PC-3 (cell line): ENCODE measurements at places on chromosomes 2 and 18.
A peak's percentile ranks its signal among the peaks of the same experiment; 100 is the strongest.

- no peak for DNase-seq
Observed at GRCh38 chr18:75317300-75317699, 106.7 kb downstream of the TSHZ1 start.

DNA sequence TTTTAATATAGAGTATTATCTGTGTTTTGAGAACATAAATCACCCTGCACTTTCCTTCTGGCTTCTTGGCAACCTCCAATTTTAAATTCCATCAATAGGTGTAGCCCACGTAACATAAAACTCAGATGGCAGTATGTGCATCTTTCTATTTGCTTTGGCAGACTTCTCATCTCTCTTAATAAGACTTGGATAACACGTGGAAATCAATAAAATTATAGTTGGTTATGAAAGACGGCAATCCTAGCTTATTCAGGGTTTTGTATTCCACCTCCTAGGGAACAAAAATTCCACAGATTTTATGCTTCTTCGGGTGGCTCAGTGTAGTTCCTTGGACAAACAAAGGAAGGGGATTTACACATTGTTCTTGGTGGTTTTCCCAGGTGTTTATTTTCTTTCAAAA lies 299.3 kb downstream of the RND3 start:
- DNase-seq = peak; percentile 93

- DNase-seq = no peak
Observed at GRCh38 chr2:140508756-140509155, 1622.1 kb downstream of the LRP1B start.

DNA sequence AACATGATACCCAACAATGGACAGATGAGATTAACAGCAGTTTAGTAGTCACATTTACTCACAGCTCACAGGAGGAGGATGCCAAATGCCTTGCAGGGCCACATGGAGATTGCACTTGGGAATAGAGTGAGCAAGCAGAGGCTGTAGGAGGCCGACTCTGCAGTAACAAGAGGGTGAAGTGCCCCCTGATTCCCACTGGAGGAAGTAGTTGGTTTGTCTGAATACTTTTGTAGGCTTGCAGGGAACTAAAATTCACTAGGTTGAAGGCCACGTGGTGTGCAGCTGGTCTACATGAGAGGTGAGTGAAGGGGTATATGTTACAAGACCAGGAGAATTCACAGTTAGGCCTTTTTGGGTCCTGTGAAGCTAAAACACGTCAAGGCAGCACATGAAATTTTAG lies 419.3 kb upstream of the TNP1 start:
- DNase-seq = no peak

DNA sequence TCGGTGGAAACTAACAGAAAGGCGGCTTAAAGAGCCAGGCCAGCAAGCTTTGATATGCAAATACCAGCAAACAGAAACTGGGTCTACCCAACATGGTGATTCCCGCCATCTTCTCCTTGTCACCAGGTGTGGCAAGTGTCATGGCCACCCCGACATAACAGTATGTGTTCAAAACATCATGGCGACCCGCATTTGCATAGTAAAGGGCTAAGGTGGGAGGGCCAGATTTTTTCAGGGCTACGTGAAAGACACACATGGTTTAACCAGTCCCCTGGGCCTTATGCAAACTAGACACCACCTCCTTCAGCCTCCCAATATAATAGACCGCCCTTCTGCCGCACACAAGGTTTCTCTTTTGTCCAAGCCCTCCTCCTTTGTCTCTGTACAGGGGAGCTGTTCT lies 260.4 kb downstream of the METTL4 start:
- no peak for DNase-seq

DNA sequence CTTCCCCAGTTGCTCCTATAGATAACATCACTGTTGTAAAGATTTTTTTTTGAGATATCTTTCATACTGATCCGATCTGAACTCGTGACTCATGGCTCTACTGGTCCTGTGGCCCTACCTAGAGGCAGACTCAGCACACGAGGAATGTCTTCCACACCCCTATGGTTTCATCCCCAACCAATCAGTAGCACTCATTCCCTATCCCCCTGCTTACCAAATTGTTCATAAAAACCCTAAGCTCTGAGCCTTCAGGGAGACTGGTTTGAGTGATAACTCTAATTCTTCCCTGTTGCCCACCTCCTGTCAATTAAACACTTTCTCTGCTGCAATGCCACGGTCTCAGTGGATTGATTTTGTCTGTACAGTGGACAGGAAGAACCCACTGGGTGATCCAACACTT lies 4.2 kb upstream of the SAP130 start:
- peak; percentile 64 for DNase-seq

- peak; percentile 49 for DNase-seq
Observed at GRCh38 chr2:65666156-65666725, 233.8 kb upstream of the SPRED2 start.

- peak; percentile 55 for DNase-seq
Observed at GRCh38 chr2:70686577-70687460, 81.2 kb downstream of the ADD2 start.

- DNase-seq = no peak
Observed at GRCh38 chr18:45619062-45619825, 4.0 kb downstream of the SLC14A2 start.

DNA sequence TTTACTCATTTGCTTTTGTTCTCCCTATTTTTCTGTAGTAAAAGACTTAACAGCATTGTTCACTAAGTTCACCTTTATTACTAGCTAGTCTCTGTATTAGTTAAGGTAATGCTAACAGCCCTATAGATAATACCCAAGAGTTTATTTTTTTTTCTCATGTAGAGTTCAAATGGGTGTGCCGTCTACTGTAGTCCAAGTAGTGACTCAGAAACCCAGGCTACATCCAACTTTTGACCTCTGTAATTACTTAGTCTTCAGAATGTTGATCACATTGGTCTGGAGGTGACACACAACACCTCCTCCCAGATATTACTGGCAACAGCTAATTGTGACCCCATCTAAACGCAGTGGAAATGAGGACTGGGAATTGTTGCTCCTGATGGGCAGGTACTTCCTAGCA lies 7.7 kb downstream of the COQ10B start:
- DNase-seq = no peak

- no peak for DNase-seq
Observed at GRCh38 chr2:161101406-161101805, 58.8 kb upstream of the TANK start.

DNA sequence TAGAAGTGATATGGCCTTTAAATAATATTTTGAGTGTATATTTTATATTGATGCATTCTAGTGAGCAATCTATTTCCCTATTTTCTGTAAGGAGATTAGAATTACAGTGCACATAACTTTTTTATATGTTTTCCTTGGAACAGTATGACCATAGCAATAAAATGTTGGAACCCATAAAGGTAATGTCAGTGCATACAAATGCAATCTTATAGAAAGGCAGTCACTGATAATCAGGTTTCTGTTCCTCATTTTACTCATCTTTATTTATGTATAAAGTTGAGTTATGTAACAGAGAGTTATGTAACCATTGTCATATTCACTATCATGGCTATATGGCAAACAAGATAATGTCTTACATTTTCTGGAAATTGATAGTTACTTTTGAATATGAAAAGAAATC lies 179.9 kb upstream of the NETO1 start:
- peak; percentile 24 for DNase-seq

DNA sequence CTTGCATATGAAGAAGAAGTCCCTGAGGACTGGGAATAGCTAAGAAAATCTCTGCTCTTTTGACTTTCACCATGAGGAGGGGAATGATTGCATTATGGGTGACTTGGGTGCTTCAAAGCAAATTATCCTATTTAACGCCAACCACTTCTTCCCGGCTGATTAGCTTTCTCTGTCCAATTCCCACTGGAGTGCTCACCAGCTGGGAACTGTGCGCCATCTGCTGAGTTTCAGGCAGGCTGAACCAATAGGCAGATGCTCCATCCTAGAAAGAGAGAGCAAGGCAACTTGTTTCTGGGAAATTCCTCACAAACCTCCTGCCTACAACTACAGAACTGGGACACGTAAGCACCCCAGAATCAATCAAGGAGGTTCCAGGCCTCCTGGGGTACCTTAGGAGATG lies 49.4 kb downstream of the POLE4 start:
- DNase-seq = no peak

- DNase-seq = no peak
Observed at GRCh38 chr2:158748926-158749590, 46.1 kb upstream of the DAPL1 start.

GRCh38 chr2:99106913-99107312 lies 34.6 kb upstream of the C2orf15 start:
- peak; percentile 33 for DNase-seq

DNA sequence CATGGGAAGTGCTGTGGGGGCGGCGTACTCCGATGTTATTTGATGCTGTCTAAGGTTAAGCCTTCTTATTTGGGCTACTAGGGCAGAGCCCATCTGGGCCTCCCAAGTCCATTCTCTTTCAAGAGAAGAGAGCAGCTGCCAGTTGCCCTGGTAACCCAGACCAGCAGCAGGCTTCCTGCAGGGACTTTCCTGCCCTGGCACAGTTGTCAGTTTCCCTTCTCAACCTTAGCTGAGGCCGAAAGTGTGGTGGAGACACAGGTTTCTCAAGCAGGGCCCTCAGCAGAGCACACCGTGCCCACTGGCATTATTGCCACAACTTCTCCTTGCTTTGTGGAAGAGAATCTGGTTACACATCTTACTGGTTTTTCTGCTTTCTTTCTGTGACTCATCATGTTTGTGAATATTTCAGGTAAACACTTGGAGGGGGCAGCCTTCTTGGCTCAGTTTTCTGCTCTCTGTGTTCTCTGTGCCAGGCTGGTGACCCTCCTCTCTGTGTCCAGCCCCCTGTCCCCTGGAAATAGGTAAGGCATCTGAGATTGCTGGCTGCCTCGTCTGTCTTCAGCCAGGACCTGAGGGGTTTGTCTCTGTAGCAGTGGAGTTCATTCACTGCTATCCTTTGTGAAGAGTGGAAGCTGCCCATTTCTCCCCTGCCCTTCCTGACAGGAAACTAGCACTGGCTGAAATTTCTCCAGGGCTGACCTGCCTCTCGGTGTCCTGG lies 111.0 kb downstream of the B3GNT2 start:
- peak; percentile 95 for DNase-seq

DNA sequence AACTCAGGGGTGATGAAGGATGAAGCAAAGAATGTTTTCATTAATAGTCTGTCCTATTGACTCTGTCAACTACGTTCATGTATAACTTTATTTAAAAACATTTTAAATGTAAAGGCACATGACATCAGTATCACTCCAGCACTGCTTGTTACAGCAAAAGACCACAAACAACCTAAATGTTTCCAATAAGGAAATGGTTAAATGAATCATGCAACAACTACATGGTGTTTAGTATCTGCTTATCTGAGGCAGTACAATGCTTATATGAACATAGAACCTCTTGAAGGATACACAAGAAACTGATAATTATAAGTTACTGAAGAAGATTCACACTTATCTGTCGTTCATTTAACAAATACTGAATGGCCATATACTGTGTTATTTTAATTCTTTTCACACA lies 8.4 kb downstream of the BARD1 start:
- no peak for DNase-seq

DNA sequence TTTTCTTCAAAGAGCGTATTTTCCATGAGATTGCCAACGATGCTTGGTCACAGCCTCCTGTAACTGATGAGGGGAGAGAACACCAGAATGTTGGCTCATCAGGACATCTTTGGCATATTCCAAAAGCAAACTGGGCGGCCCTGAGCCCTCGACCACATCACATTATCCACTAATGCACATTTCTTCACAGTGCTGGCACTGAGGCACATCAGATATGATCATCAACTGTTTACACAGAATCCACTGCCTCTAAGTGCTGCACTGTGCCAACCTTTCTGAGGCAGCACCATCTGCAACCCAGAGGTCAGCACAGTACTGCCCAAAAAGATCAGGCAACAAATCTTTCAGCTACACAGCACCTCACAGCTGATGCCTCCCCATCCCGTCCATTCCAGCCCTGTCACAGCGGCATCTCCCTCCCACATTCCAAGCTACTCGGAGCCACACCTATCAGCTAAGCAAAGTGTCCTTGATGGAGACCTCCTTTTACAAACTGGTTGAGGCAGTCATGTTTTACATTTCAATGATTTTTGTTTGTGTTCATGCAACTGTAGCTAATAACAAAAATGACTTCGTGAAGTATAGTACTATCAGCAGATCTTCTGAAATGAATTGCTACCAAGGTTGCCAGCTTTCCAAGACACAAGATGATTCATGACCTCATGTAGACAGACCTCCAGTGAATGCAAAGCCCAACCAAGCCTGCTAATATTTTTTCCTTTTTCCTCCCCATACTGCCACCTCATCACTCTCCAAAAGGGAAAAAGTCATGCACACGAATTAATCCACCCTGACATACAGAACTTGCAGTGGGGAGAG lies 32.3 kb downstream of the MYO5B start:
- DNase-seq = peak; percentile 26

DNA sequence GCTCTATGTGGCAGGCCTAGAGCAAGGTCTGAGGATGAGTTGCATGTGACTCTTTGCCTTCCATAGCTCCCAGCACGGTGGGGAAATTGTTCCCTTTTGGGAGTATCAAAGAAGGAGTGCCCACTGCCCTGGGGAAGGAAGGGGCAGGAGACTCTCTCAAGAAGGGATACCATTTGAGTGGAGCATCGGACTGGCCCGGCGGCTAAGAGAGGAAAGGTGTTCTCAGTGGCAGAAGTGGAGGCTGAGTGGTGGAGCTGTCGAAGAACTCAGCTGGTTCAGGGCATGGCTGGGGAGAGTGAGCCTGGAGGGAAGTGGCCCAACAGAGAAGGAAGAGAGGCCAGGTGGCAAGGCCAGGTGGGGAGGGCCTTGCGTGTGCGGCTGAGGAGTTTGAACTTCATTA lies 235.2 kb downstream of the DYSF start:
- DNase-seq = no peak

GRCh38 chr2:48332286-48332685 lies 197.7 kb upstream of the STON1 start:
- DNase-seq = no peak

- DNase-seq = no peak
Observed at GRCh38 chr2:142796588-142796987, 80.9 kb upstream of the KYNU start.

- no peak for DNase-seq
Observed at GRCh38 chr2:101007415-101008345, 5.6 kb downstream of the RPL31 start.

DNA sequence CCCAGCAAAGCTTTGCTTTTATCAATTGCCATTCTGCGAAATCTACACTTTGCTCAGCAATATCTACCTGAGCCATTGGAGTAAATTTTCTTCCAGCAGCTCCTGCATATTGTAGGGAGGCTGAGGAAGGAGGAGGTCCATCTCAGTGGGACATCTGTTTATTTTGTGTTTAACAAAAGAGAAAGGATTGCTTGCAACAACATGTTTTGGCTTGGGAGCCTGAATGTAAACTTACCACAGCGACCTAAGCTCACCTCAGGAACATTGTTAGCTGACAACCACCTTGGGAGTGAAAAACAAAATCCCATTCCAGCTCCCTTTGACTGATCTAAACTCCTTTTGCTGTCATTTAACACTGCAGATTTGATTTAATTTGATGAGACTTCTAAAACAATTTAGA lies 356.1 kb downstream of the SS18 start:
- DNase-seq = no peak
